ENCODE measurements at places on chromosomes 7 and 10.

GRCh38 chr7:29557954-29558353 lies 5.7 kb upstream of the PRR15 start:
- no peaks in the 10 kb centered on the region for H3K4me1 ChIP-seq
- no peaks in the 10 kb centered on the region for H3K27me3 ChIP-seq
- H3K36me3 ChIP-seq: no peaks in the 10 kb centered on the region

GRCh38 chr7:1219498-1219897 lies 13.2 kb upstream of the UNCX start:
- peaks cover 9% of the 10 kb centered on the region for H3K27me3 ChIP-seq
- H3K36me3 ChIP-seq: no peaks in the 10 kb centered on the region
- no peak overlapping the region for H3K27ac ChIP-seq
- no peaks in the 10 kb centered on the region for H3K4me1 ChIP-seq
- no peak overlapping the region for H3K4me3 ChIP-seq

- no peaks in the 10 kb centered on the region for H3K4me1 ChIP-seq
- peaks cover 9% of the 10 kb centered on the region for H3K36me3 ChIP-seq
- H3K4me3 ChIP-seq: no peak overlapping the region
Observed at GRCh38 chr10:58282615-58283014, 13.7 kb downstream of the CISD1 start.

GRCh38 chr7:101669307-101669706 lies 40.2 kb upstream of the MYL10 start:
- H3K27me3 ChIP-seq: no peaks in the 10 kb centered on the region
- no peak overlapping the region for H3K4me3 ChIP-seq
- H3K27ac ChIP-seq: no peak overlapping the region
- no peak for DNase-seq
- H3K36me3 ChIP-seq: no peaks in the 10 kb centered on the region

- H3K4me1 ChIP-seq: no peaks in the 10 kb centered on the region
- no peak overlapping the region for H3K4me3 ChIP-seq
- H3K27ac ChIP-seq: no peak overlapping the region
- H3K36me3 ChIP-seq: peaks cover 75% of the 10 kb centered on the region
- DNase-seq: no peak
Observed at GRCh38 chr10:86703176-86703575, 34.9 kb downstream of the LDB3 start.

- H3K27ac ChIP-seq: no peak overlapping the region
- no peak overlapping the region for H3K4me3 ChIP-seq
- H3K36me3 ChIP-seq: no peaks in the 10 kb centered on the region
- no peaks in the 10 kb centered on the region for H3K4me1 ChIP-seq
- no peaks in the 10 kb centered on the region for H3K27me3 ChIP-seq
- DNase-seq: no peak
Observed at GRCh38 chr7:53350241-53350640, 314.8 kb downstream of the POM121L12 start.

DNA sequence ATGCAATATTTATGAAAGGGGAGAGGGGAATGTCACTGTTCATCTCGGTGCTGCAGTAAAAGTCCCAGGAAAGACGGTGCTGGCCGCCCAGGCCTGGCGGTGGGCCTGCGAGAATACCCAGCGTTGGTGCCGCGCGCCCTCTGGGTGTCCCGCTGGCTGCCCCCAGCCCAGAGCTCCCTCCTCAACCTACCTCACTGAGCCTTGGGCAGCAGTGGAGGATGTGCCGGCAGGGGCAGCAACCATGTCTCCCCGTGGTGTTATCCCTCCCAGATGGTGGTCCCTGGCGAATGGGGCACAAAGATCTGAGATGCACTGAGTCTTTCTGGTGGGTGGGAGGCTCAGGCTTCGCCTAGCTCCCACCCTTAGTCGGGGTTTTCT lies 9.5 kb upstream of the TLX1 start:
- H3K36me3 ChIP-seq: no peaks in the 10 kb centered on the region
- no peak for DNase-seq
- H3K27me3 ChIP-seq: peaks cover 8% of the 10 kb centered on the region
- H3K4me1 ChIP-seq: no peaks in the 10 kb centered on the region

GRCh38 chr10:8321990-8322389 lies 267.5 kb downstream of the GATA3 start:
- H3K27ac ChIP-seq: no peak overlapping the region
- no peaks in the 10 kb centered on the region for H3K36me3 ChIP-seq
- no peak overlapping the region for H3K4me3 ChIP-seq
- DNase-seq: no peak
- no peaks in the 10 kb centered on the region for H3K27me3 ChIP-seq
- no peaks in the 10 kb centered on the region for H3K4me1 ChIP-seq

GRCh38 chr7:129210989-129211312 lies 13.9 kb upstream of the AHCYL2 start:
- DNase-seq: no peak
- no peak overlapping the region for H3K4me3 ChIP-seq
- no peaks in the 10 kb centered on the region for H3K27me3 ChIP-seq
- H3K27ac ChIP-seq: no peak overlapping the region
- no peaks in the 10 kb centered on the region for H3K4me1 ChIP-seq

GRCh38 chr7:135980665-135981180 lies 3.6 kb upstream of the MTPN start:
- peaks cover 5% of the 10 kb centered on the region for H3K4me1 ChIP-seq
- no peaks in the 10 kb centered on the region for H3K36me3 ChIP-seq
- peak overlapping the region; percentile 31 for H3K27ac ChIP-seq
- peak overlapping the region; percentile 31 for H3K4me3 ChIP-seq

DNA sequence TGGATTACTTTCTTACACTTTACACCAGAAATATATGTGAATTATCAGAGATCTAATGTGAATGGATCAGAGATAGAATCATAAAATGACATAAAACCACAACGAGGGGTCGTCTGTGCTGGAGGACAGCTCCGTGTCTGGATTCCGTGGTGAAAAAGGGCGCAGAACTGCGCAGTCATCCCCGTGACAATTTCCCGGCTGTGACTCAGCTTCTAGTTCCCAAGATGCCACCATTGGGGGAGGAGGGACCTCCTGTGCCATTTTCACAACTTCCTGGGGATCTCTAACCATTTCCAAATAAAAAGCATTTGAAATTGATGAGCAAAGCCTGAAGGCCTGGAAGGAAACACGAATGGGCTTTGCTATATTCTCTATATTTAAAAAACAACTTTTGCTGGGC lies 72.1 kb downstream of the PDGFA start:
- no peak overlapping the region for H3K4me3 ChIP-seq
- H3K36me3 ChIP-seq: no peaks in the 10 kb centered on the region
- no peak overlapping the region for H3K27ac ChIP-seq
- H3K4me1 ChIP-seq: no peaks in the 10 kb centered on the region
- no peaks in the 10 kb centered on the region for H3K27me3 ChIP-seq
- no peak for DNase-seq

GRCh38 chr7:111987115-111987826 lies 218.9 kb downstream of the DOCK4 start:
- no peak for DNase-seq
- no peaks in the 10 kb centered on the region for H3K27me3 ChIP-seq
- H3K4me1 ChIP-seq: no peaks in the 10 kb centered on the region
- H3K27ac ChIP-seq: no peak overlapping the region
- no peaks in the 10 kb centered on the region for H3K36me3 ChIP-seq

- no peak overlapping the region for H3K4me3 ChIP-seq
- H3K36me3 ChIP-seq: no peaks in the 10 kb centered on the region
- no peaks in the 10 kb centered on the region for H3K27me3 ChIP-seq
- H3K27ac ChIP-seq: no peak overlapping the region
- no peak for DNase-seq
- H3K4me1 ChIP-seq: no peaks in the 10 kb centered on the region
Observed at GRCh38 chr10:133484818-133485217, 31.1 kb downstream of the SCART1 start.

- no peak overlapping the region for H3K4me3 ChIP-seq
- no peak overlapping the region for H3K27ac ChIP-seq
- no peaks in the 10 kb centered on the region for H3K27me3 ChIP-seq
- H3K36me3 ChIP-seq: no peaks in the 10 kb centered on the region
- DNase-seq: no peak
- no peaks in the 10 kb centered on the region for H3K4me1 ChIP-seq
Observed at GRCh38 chr10:96740141-96740540, 19.8 kb upstream of the PIK3AP1 start.

DNA sequence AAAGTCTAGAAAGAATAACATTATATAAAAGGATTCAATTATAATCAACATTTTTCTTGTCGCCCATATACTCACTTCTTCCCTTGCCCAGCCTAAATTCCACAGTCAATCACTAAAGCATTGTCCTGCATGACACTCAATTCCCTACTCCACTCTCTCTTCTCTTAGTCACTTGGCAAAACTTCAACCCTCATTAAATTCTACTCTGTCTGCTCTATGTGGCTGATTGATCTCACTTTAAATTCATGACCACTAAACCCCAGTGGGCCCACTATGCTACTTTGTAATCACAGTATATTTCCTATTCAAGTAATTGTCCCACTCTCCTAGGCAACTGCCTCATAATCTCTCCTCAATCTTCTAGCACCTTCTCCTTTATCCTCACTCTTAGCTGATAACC lies 54.1 kb downstream of the MTERF1 start:
- H3K27me3 ChIP-seq: no peaks in the 10 kb centered on the region
- no peak overlapping the region for H3K4me3 ChIP-seq
- no peak overlapping the region for H3K27ac ChIP-seq
- no peaks in the 10 kb centered on the region for H3K4me1 ChIP-seq
- no peak for DNase-seq
- no peaks in the 10 kb centered on the region for H3K36me3 ChIP-seq

Data from ascending aorta (tissue), 2 donors.